NCI-H187 treated with DMSO at 0.1 percent for 48 hours (cell line): ENCODE measurements at places on chromosomes 7 and 10.

DNA sequence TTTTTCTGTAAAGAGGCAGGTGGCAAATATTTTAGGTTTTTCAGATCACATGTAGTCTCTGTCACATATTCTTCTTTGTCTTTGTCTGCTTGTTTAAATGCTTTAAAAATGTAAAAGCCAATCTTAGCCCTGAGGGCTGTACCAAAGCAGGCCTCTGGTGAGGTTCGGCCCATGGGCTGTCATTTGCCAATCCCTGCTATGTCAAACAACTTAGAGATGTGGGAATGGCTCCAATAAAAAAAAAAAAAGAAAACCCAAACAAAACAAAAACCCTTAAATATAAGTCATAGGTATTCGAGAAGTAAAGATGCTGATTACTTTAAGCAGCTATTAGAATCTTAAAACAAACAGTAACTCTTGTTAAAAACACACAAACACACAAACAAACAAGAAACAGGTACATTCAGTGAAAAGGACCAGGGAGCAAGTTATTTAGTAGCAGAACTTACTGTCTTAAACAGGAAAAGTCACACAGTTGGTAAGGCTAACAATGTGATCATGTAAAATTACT lies 61.4 kb upstream of the NAMPT start:
- DNase-seq, result no peak

- no peak for DNase-seq
These were observed 20.9 kb upstream of the PARD3 start for GRCh38 chr10:34835908-34836508.

DNA sequence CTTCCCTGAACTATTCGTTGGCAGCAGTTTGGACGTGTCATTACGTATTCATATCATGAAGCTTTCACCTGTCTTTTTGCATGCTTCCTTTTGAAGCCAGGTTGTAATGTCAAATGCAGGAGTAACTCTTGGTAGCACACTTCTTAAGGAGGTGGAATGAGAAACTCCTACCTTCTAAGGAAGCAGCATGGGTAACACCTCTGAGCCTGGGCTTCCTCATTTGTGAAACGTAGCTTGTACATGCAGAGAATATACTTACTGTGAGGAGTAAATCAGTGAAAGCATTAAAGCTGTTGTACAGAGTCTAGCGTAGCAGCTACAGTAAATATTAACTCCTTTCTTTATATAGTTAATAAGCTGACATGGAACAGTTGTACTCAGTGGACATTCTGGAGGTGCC lies 21.1 kb downstream of the CUL1 start:
- no peak for DNase-seq

DNA sequence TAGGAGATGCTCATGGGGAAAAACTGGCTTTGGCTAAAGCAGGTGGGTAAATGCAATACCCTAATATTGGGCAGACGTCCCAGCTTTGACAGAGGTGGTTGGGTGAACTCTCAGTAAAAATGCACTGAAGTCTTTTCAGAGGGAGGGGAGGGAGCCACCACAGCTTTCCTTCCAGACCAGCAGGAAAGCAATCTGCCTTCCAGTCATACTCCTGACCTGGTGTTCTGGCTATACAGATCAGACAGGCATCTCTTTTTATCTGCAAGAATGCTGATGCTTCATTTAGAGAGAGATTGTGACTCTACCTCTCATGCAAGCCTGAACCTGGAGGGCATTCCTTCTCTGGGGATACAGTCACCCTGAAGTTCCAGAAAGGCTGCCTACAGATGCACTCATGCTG lies 52.6 kb upstream of the ICA1 start:
- no peak for DNase-seq

- no peak for DNase-seq
These were observed 511.0 kb downstream of the XPNPEP1 start for GRCh38 chr10:109412353-109412752.

- DNase-seq, result no peak
These were observed 354.5 kb downstream of the TFEC start for GRCh38 chr7:115676080-115676479.

- no peak for DNase-seq
These were observed 496 bp downstream of the BRI3 start for GRCh38 chr7:98281757-98282606.

GRCh38 chr10:60654813-60655464 lies 123.3 kb upstream of the CDK1 start:
- no peak for DNase-seq

DNA sequence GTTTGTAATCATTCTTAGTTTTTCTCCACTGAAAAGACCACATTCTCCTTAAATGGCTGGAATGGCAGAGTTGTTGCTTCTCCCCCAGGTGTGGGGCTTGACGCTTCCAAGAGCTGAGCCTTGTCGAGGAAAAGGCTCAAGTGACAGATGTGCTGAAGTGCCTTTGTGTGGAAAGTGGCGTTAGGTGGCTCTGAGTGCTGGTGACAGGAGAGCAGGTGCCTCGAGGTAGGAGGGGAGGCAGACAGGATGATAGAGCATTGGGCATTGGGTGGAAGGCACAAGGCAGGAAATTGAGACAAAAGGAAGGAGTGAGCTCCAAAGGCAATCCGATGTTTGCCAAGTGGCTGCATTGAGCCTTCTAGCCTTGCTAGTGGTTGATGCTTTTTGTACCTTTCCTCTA lies 6.7 kb downstream of the KIAA1217 start:
- peak; percentile 91 for DNase-seq

GRCh38 chr10:90328896-90329295 lies 528.9 kb downstream of the HTR7 start:
- DNase-seq, result no peak

DNA sequence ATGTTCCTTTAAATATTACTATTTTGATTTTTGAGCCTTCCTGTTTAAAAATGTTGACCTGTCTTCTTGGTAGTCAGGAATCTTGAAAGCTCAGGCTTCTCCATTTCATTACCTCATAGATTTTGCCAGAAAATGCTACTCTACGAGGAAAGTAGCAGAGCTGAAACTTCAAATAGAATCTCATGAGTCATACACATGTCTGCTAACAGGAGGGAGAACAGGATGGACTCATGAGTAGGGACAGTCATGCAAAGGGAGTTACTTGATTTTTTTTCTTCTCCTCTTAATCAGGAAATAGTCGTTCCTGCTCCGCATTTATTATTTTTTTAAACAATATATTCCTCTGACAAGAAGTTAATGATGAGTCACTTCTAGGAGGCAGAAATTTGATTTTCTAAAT lies 37.0 kb upstream of the MINDY3 start:
- DNase-seq, result no peak

DNA sequence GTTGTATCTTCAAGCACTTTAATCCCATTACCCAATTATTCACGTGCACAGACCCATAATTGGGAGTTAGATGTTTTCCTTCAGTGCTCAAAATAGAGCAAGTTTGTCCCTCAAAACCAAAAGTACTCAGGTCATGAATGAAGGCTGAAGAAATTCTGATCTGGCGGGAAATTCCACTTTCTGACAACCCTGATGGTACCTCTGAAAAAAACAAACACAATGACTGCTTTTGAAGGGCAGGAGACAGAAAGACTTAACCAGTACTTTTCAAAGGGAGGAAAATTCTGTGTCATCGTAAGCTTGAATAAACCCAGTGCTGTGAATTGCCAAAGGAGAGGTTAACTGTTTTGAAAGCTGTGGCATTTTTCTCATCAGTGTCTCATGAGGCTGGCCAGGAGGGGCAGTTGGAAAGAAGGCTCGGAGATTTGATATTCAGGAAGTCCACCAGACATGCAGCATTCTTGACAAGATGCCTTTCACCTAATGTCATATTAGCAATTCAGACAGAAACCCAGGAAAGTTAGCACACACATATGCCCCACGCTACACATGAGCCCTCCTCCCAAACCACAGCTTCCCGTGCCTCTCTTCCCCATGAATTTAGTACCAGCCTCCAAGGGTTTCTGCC lies 347.0 kb downstream of the KCNMA1 start:
- DNase-seq, result no peak

GRCh38 chr7:71594736-71595135 lies 462.8 kb downstream of the GALNT17 start:
- no peak for DNase-seq

DNA sequence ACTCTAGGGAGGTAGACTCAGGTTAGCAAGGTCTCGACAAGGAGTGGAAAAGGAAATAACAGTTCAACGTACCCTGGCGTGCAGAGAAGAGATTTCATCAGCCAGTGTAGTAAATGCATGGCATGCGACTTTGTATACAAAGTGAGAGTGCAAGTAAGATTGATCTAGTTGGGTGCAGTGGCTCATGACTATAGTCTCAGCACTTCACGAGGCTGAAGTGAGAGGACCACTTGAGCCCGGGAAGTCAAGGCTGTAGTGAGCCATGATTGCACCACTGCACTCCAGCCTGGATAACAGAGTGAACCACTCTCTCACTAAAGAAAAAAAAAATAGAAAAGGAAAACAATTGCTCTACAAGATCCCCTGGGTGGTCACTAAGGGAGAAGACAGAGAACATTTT lies 528.6 kb downstream of the SORCS1 start:
- no peak for DNase-seq

- no peak for DNase-seq
These were observed 71.1 kb downstream of the STK17A start for GRCh38 chr7:43653891-43654504.

DNA sequence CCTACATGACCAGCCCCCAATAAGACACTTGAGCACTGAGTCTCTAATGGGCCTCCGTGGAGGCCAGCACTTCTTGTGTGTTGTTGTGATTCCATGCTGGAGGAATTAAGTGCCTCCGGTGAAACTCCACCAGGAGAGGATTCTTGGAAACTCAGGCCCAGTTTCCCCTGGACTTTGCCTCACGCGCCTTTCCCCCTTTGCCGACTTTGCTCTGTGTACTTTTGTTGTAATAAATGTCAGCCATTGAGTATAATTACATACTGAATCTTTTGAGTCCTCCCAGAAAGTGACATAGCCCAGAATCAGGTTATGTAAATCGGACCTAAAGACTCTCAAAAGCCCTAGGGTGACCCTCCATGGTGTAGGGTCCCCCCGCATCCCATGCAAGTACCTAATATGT lies 82.4 kb downstream of the DLG5 start:
- DNase-seq, result no peak

- DNase-seq, result no peak
These were observed 23.9 kb downstream of the MACC1 start for GRCh38 chr7:20193242-20193777.

DNA sequence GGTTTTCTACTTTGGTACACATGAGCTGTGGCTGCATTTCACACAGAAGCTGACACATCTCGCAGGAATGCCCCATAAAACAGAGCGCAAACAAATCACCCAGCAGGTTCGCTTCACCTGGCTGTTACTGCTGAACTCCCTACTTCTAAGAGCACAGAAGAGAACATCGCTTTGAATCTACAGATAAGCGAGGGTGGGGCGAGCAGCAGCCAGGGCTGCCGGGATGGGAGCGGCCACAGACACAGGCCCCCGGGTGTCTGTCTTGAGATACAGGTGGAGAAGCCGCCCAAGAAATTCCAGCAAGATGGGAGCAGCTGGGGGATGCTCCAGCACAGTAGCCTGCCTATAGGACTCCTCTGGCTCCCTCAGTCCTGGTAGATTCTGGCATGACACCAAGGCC lies 27.4 kb downstream of the OGDHL start:
- no peak for DNase-seq

- no peak for DNase-seq
These were observed 27.0 kb downstream of the HSPA12A start for GRCh38 chr10:116715341-116715740.

- no peak for DNase-seq
These were observed 214.8 kb upstream of the MAGI2 start for GRCh38 chr7:79668292-79668691.

DNA sequence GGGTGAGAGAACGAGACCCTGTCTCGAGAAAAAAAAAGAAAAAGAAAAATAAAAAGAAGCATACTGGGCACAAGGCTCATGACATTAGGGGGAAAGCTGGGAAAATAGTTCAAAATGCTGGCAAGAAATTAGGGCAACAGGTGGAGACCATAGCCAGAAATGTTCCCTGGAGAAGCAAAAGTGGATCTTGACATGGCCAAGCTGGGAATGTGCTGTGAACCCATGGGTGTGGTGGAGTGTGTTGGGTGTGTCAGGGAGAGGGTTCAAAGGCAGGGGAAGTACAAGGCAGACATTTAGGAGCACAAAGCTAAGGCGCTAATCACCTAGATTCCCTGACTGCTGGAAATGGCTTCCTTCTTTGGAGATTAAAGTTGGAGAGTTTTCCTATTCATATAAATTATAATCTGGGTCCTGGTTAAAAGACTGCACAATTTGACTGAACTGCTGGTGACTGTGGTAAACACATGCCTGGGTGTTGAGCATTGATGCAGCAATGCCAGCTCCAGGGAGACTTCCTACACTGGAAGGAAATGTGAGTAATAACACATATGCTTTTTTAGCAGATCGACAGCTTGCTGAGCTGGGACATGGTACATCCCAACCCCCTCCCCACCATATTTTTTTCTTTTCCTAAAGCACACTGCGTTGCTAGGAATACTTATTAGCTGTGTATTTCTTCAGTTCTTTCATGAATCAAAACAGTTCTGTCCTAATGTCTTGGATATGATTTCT lies 70.1 kb upstream of the ARHGAP21 start:
- DNase-seq, result no peak

- no peak for DNase-seq
These were observed 110.6 kb downstream of the BTRC start for GRCh38 chr10:101464599-101464998.
